Karpas-422 (cell line): ENCODE measurements at places on chromosomes 12 and 14. TPM values are rescaled to one million over a fixed set of nuclear protein-coding genes. Genes with fewer than 3 reads are reported as not detected.
A peak's percentile ranks its signal among the peaks of the same experiment; 100 is the strongest.

The TTC9 gene
- 6.1 and 7.9 TPM in 2 replicates for total RNA-seq

The MYF5 gene
- not detected in 2 replicates for total RNA-seq

The POU6F1 gene
- total RNA-seq = 1.6 and 3.2 TPM in 2 replicates

The P2RX2 gene
- total RNA-seq = not detected in 2 replicates

The NINJ2 gene
- total RNA-seq = 1.8 and 2.4 TPM in 2 replicates

The KRT79 gene
- not detected in 2 replicates for total RNA-seq

The FBLN5 gene
- not detected in 2 replicates for total RNA-seq

The PIWIL1 gene
- not detected in 2 replicates for total RNA-seq

The CCND2 gene
- total RNA-seq = 0.14 and 1.4 TPM in 2 replicates

The HOXC11 gene
- total RNA-seq = not detected in 2 replicates

The GYS2 gene
- not detected in 2 replicates for total RNA-seq

The LAG3 gene
- total RNA-seq = 0.22 and 0.32 TPM in 2 replicates

The CELA1 gene
- total RNA-seq = not detected in 2 replicates

The RIPK3 gene
- 1.6 and 2.3 TPM in 2 replicates for total RNA-seq

The HEATR5A gene
- total RNA-seq = 19.3 and 47.4 TPM in 2 replicates

The TAS2R20 gene
- 4.0 and 18.2 TPM in 2 replicates for total RNA-seq

- no peak for DNase-seq
These were observed 376.3 kb upstream of the RGS6 start for GRCh38 chr14:71555654-71556559.

DNA sequence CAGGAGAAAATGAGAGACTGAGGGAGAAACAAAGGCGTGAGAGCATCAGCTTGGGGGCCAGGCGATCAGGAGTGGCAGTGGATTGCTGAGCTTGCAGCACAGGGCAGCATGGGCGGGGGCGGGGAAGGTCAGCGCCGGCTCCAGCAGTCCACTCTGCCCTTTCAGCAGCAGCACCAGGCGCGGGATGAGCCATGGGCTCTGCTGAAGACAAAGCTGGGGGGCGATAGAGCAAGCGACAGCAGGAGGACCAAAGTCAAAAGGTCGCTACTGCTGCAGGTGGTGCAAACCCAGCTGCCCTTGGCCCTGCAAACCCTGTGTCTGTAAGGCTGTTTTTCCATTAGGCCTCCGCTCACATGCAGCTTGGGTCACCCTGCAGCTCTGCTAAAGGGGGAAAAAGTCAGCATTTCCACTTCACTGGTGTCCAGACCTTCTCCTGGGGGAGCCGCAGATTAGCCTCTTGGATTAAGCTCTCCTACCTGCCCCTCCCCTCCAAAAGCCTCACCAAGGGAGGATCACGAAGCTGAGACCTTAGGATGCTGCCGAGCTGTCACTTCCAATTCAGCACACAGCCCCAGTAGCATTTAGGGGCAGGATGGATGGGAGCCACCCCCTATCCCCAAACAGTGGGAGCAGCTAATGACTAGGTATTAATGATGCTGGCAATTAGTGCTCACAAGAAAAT is 204.8 kb downstream of the DPF3 start:
- no peak for DNase-seq

DNA sequence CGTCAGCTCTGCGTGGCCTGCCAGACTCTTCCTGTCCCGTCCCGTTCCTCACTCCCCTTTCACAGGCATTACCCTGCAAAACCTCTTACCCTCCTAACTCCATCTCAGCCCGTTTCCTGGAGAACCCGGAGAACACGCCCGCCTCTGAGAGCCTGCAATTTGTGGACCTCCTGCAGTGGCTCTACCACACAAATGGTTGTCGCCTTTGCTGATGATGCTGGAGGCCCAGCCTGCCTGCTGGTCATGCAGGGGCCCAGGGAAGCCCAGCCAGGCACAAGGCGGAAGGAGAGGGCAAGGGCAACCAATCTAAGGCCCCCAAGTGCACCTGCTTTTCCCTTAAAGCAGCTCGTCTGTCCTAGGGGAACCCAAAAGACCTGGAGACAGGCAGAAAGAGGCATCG is 22.5 kb downstream of the RFLNA start:
- DNase-seq = no peak

DNA sequence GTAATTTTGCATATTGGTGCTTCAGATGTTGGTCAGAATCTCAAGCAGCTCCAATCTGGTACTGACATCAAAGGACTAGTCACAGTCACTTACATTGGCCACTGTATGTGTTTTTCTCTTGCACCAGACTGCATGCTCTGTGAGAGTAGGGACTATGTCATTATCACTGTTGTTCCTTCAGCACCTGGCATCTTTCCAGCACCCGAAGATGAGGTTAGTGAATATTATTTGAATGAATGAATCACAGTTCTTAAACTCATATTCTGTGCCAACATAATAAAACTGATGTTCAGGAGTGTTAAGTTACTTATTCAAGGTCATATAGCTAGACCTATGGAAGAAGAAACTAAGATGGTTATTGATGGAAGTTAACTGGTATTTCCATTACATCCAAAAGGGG is 204.5 kb upstream of the TBX3 start:
- DNase-seq = no peak

GRCh38 chr14:65981192-65981843 is 504.9 kb upstream of the CCDC196 start:
- DNase-seq = no peak

DNA sequence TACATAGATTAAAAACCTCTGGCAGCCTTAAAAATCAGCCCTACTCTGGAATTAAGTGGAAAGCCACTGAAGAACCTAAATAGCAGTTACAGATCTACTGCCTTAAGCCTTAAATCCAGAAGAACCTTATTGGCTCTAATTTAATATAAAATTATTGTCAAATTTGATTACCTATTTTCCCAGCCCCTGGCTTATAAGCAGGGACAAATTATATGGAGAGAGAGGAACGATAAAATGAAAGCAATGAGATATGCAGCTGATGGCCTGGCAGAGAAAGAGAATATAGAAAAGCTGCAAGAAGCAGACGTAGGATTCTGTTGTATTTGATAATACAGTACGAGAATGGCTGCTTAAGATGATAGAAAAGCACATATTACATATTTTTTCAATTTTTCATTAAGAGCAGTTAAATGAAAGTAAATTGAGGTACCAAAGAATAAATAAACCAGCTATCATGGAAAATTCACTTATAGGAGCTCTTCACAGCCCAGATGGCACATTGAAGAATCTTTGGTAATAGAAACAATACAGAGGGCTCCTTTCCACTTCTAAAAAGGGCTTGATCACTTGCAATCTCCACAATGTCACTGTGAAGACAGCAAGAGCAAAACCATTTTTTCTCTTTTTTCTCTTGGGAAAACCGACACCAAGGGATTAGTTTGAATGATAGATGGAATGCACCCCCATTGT is 129.4 kb downstream of the KICS2 start:
- no peak for DNase-seq

- DNase-seq = no peak
These were observed 10.9 kb downstream of the KMT2D start for GRCh38 chr12:49049566-49050224.

- DNase-seq = no peak
These were observed 226.8 kb upstream of the HMGA2 start for GRCh38 chr12:65597527-65597926.

DNA sequence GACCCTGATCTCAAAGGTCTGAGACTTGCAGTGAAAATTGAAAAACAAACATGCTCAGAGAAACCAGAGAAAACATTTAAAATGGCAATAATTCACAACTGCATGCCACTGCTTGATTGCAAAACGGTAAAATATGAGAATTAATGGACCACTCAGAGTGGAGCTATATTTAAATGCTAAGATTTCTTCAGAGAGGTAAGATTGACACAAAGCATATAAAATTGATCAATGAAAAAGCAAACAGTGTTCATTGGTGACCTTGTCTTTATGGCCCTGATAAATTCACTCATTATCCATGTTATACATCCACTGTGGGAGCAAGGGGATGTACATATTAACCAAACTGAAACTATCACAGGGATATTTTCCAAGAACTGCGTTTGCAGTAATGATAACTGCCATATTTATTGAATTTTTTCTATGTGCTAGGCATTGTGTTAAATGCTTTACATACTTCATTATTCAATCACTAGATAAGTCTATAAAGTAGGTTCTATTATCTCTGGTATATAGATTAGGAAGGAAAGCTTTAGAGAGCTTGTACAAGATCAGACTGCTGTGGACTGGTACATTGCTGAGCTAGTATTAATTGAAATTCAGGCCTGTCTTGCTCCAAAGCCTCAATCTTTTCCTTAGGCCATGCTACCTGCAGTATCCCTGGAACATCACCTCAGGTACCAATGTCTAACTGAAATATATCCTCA is 113.9 kb upstream of the LMO3 start:
- DNase-seq = no peak

DNA sequence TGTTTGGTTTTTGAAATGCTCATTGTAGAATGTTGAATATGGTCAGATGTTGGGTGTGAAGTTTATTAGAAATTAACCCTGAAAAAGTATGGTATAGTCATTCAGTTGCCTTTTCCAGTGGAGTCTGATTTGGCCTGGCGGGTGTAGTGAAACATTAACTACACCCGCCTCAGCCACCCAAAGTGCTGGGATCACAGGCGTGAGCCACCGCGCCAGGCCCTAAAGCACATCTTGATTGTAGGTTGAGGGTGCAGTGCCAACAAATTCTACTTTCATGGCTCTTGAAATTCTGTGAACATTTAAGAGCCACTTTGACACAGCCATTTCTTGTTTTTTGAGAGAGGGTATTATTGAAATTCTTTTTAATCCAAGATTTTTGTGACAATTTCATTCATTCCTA is 624.9 kb downstream of the DIO2 start:
- DNase-seq = no peak

DNA sequence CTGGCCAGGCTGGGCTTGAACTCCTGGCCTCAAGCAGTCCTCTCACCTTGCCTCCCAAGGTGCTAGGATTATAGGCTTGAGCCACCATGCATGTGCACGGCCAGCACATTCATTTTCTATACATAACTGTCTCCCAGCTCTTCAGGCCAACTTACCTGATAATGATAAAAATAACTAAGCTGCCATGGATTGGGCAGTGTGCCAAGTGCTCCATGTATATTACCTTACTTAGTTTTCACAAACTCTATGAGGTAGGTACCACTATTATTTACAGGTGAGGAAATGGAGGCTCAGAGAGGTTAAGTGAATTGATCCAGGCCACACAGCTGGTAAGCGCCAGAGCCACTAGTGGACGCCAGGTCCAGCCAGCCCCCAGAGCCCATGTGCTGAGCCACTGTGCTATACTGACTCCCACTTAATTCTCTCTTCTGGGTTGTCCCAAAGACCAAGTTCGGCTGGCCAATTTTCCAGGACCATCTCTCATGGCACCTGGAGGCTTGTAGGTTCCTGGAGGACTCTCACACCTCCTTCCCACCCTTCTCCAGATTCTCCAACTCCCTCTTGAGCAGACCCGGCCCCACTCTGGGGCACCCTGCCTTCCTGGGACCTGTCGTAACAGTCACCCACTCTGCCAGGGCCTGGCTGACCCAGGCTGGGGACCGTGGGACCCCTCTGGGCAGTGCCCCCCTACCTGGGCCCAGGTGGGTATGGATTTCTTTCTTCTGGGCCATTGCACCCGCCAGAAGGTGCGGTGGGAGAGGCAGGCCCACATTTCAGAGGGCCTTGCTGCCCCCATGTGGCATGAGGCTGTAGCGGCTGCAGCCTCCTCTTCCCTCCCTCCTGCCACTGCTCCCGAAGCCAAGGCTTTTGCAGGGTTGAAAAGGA is 30.2 kb upstream of the CIPC start:
- peak; percentile 81 for DNase-seq

DNA sequence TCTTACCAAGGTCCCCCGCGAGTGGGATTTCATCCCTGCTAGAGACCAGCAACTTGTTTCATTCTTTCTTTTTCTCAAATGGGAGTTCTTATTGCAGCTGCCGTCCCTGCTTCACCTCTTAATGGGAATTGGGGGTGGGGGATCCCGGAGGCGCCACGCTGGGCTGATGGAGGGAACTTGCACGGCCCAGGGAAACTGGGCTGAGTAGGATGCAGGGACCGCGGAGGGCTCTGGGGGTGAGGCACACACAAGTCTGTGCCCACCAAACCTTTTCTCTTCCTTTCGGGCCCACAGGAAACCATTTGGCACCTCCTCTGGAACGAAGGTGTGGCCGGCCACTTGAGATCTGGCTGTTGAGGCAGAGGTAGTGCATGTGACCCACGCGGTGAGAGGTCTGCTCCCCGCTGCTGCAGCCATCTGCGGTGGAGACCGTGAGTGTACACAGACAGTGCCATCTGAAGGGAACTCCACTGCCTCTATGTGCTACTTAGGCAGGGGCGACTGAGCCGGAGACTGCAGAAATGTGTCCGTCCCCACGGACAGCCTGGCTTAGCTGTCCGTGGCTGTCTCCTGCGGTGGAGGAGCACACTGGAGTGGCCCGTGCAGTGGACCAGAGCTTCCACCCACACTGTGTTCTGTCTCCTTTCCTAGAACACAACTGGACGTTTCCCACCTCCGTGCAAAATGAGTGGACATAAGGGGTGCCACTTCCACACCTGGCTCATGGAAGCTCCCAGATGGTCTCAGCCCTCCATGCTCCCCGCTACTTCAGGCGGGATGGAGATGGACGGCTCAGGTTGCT is 42.1 kb upstream of the TESC start:
- no peak for DNase-seq

- no peak for DNase-seq
These were observed 115.4 kb downstream of the SOX5 start for GRCh38 chr12:23834076-23834475.

GRCh38 chr14:95291859-95292542 is 27.7 kb downstream of the CLMN start:
- DNase-seq = peak; percentile 93

GRCh38 chr14:99325591-99325990 is 53.6 kb upstream of the BCL11B start:
- DNase-seq = no peak

- no peak for DNase-seq
These were observed 109.2 kb upstream of the EGLN3 start for GRCh38 chr14:34059925-34060650.

GRCh38 chr12:111361717-111362576 is 6.9 kb downstream of the PHETA1 start:
- DNase-seq = no peak

- DNase-seq = no peak
These were observed 89.0 kb downstream of the C14orf39 start for GRCh38 chr14:60396718-60397343.
